ENCODE measurements at places on chromosomes 5 and 9. TPM values are rescaled to one million over a fixed set of nuclear protein-coding genes. Genes with fewer than 3 reads are reported as not detected.

LCN15 gene
- not detected for total RNA-seq

IARS1 gene
- 52.2 TPM for total RNA-seq

LCNL1 gene
- total RNA-seq: 45.0 TPM

GRCh38 chr5:66769030-66769733, 173.0 kb downstream of the MAST4 start:
- no peak for DNase-seq

FAM151B gene
- total RNA-seq: 0.90 TPM

DNA sequence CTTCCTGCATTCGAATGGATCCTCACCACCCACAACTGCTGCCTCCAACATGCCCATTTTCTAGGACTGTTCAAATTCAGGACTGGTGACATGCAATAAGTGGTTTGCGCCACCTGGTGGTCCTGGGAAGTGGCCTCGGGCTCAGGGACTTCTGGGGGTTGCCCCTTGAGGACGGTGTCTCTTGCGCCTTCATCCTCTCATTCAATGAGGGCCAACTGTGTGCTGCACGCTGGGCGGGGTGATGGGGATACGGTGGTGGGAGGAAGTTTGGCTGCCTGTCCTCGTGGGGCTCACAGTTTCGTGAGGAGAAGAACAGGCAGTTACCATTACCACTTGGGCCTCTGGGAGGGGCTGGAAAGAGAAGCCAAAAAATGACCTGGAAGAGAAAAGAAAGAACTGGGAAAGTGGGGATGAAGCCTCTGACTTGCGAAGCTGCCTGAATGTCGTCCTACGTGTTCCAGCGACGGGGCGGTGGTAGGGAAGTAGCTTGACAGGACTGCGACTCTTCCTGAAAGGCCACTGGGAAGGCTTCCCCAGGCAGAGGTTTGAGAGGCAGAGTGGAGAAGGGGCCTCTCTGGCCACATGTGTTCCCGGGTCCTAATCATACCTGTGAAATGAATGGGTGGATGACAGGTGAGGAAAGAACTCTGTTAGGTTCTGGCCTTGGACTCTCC, 49.0 kb downstream of the PSD2 start:
- peak; percentile 77 for DNase-seq

DNA sequence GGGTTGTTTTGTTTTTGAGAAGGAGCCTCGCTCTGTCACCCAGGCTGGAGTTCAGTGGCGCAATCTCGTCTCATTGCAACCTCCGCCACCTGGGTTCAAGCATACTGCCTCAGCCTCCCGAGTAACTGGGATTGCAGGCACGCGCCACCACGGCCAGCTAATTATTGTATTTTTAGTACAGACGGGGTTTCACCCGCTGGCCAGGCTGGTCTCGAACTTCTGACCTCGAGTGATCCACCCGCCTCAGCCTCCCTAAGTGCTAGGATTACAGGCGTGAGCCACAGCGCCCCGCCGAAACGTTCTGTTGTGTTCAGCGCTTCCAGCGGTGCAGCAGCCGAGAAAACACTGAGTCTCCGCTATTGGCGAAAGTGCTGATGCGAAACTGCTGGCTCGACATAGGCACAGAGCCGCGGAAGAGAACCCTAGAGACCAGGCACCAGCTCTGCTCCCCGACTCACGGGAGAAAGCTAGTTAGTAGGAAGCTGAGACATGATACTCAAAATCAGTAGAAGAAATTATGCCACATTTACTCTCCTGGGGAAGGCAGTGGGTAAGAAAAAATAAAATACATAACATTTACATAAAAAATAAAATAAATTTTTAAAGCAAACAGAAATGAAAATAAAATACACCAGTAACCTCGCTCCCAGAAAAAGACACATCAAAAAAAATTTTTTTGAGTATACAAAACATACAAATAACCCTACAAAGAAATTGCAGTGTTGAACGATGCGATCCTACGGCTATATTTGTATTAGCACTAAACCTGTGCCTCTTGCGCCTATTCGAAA, 31.6 kb downstream of the ANXA2R start:
- peak; percentile 81 for DNase-seq

GRCh38 chr5:142132916-142133315, 24.3 kb downstream of the NDFIP1 start:
- DNase-seq: no peak

OSMR gene
- total RNA-seq: 97.5 TPM

Measured in tibial nerve (tissue), 4 donors.